Heart right ventricle (tissue), 16 donors: ENCODE measurements at places on chromosomes 5 and 9. TPM values are rescaled to one million over a fixed set of nuclear protein-coding genes. Genes with fewer than 3 reads are reported as not detected.

Gene CRHBP
- not detected for total RNA-seq

GRCh38 chr5:1801222-1801966 lies at the start of gene NDUFS6:
Gene NDUFS6 (plus strand): TSS chr5:1801407. CDS start chr5:1801418, 11 bp downstream.
- H3K36me3 ChIP-seq, result peaks cover 65% of the 10 kb centered on the region
- peak within 1 kb of the TSS; percentile 91 for H3K27ac ChIP-seq
- peak within 1 kb of the TSS; percentile 90 for H3K4me3 ChIP-seq
- H3K27me3 ChIP-seq, result no peaks in the 10 kb centered on the region

Gene HTR1A
- total RNA-seq, result not detected

- H3K27ac ChIP-seq, result peak overlapping the region; percentile 40
- H3K4me1 ChIP-seq, result peaks cover 6% of the 10 kb centered on the region
- H3K4me3 ChIP-seq, result no peak overlapping the region
- peaks cover 30% of the 10 kb centered on the region for H3K27me3 ChIP-seq
Measured at GRCh38 chr5:154523709-154524108, 45.7 kb upstream of the HAND1 start.

DNA sequence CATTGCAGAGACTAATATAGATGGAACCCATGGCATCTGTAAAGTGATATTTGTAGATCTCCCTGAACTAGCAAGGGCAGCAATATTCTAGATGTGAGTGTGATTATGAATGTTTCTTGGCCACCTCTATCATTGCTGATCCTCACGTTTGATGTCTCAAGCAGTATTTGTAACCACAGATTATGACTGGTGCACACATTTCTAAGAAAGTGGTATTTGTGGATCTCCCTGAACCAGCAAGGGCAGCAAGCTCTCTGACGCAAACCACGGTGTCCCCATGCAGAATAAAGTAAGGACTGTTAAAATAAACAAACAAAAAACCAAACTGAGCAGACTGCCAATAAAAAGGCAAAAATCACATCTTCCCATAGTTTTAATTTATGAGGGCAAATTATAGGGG lies 301.3 kb downstream of the CSNK1G3 start:
- H3K36me3 ChIP-seq, result no peaks in the 10 kb centered on the region
- no peak overlapping the region for H3K27ac ChIP-seq
- no peak for DNase-seq
- H3K4me3 ChIP-seq, result no peak overlapping the region

DNA sequence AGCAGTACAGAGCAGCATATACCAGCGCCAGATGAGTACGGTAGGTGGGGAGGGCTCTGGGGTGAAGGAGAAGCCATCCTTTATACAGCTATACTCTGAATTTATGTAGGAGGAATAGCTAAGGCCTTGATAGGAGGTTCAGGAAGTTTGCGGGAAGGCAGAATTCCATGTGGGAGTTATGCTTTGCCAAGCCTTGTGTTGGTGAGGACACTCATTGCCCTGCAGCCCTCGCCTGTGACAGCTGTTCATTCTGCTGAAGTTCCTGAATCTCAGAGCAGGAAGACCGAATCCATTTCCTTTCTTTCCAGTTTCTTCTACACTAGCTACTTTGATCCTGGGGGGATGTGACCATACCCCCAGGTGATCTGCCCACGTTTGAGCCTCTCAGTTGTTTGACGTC lies 7.7 kb downstream of the MFAP3 start:
- peaks cover 14% of the 10 kb centered on the region for H3K36me3 ChIP-seq
- peaks cover 81% of the 10 kb centered on the region for H3K4me1 ChIP-seq
- no peak overlapping the region for H3K4me3 ChIP-seq
- no peaks in the 10 kb centered on the region for H3K27me3 ChIP-seq
- DNase-seq, result no peak
